C1 segment of cervical spinal cord (tissue), 14 donors: ENCODE measurements at places on chromosomes 1 and 21.
A peak's percentile ranks its signal among the peaks of the same experiment; 100 is the strongest.

DNA sequence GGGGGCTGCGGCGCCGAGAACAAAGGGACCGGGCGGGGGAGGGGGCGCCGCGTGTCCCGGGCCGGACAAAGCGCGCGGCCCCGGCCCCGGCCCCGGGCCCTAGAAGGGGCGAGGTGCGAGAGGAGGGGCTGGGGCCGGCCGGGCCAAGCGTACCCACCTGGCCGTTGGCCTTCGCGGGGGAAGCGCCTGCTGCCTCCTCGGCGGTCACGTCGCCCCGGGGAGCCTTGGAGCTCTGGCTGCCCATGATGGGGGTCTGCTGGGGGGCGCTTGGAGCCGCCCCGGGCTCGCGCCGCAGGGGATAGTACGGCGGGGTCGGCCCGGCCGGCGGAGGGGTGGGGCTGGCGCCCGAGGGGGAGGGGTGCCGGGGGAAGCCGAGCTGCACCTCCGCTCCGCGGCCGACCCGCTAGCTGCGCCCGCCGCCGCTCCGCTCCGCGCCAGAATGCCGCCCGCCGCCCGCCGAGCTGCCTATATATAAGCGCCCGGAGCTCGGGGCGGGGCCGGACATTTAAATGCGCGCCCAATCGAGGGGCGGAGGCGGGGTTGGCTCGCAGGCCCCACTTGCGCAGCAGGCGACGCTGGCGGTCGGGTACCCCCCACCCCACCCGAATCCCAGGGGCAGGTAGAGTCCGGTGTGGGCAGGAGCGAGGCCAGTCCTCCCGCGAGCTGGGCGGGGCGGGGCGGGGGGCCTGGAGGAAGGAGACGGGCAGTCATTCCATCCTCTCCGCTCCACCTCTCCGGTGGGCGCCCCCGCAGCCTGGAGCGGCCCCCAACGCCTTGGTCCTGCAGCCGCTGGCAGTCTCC is at the start of gene MARCKSL1:
MARCKSL1 (minus strand) TSS at position 444 of the 801 bp plus-strand sequence; CDS start at position 244, 200 bp downstream.
- DNase-seq, result peak; percentile 65

DNA sequence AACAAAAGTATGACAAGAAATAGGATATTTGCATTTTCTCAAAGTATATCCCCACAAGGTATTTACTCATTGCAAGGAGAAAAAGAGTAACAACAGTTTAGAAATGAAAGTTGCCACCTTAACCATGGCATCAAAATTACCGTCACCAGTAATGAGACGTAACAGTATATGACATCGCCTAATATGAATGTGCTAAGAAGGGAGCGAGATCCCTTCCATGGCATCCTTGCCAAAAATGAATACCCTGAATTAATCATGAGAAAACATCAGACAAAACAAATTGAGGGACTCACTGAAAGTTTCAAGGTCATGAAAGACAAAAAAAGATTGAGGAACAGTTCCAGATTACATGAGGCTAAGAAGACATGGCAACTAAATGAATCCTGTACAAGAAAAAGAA is 78.9 kb upstream of the MROH9 start:
- DNase-seq, result no peak

GRCh38 chr1:16068356-16069270 is 4.8 kb downstream of the FAM131C start:
- DNase-seq, result peak; percentile 26

- no peak for DNase-seq
Measured at GRCh38 chr1:232291681-232292080, 338.3 kb downstream of the SIPA1L2 start.

- no peak for DNase-seq
Measured at GRCh38 chr1:14340002-14340785, 258.3 kb upstream of the KAZN start.

DNA sequence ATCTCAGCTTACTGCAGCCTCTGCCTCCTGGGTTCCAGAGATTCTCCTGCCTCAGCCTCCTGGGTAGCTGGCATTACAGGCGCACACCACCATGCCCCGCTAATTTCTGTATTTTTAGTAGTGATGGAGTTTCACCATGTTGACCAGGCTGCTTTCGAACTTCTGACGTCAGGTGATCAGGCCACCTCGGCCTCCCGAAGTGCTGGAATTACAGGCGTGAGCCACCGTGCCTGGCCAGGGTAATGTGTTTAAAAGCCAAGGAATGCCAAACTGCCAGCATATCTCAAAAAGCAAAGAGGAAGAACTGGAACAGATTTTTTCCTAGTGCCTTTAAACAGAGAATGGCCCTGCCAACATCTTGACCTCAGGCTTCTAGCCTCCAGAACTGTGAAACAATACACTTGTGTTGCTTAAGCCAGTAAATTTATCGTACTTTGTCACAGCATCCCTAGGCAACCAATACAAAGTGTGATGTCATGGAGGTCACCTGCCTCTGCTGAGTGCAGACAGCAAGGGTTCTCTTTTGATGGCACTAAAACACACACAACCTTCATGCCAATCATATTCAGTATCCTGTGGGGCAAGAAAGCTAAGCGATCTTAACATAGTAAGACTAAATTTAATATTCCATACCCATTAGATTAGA is 858.3 kb upstream of the TMPRSS15 start:
- no peak for DNase-seq

- DNase-seq, result no peak
Measured at GRCh38 chr1:232586679-232587078, 43.3 kb downstream of the SIPA1L2 start.

GRCh38 chr1:73366734-73367413 is 831.1 kb downstream of the LRRIQ3 start:
- DNase-seq, result no peak
